ENCODE measurements at places on chromosomes 6 and 20. TPM values are rescaled to one million over a fixed set of nuclear protein-coding genes. Genes with fewer than 3 reads are reported as not detected.

The SOX18 gene
- total RNA-seq = under 0.01 TPM

- peak; percentile 96 for DNase-seq
Measured at GRCh38 chr6:45479834-45480751, 102.4 kb upstream of the SUPT3H start.

DNA sequence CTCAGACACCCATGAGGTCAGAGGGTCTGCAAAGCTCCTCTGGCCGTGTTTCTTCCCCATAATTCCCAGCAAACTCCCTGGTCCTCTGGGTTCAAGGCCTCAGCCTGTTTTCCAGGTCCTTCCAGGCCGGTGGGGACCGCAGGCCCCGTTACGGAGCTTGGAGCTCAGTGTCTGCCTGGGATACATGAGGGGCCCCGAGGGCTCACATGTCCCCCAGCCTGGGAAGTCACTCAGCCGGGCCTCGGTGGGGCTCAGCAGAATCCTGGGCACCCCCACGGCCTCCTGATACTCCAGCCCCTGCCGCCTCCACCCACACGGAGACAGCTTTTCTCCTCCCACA lies 3.4 kb upstream of the SULF2 start:
- no peak for DNase-seq

DNA sequence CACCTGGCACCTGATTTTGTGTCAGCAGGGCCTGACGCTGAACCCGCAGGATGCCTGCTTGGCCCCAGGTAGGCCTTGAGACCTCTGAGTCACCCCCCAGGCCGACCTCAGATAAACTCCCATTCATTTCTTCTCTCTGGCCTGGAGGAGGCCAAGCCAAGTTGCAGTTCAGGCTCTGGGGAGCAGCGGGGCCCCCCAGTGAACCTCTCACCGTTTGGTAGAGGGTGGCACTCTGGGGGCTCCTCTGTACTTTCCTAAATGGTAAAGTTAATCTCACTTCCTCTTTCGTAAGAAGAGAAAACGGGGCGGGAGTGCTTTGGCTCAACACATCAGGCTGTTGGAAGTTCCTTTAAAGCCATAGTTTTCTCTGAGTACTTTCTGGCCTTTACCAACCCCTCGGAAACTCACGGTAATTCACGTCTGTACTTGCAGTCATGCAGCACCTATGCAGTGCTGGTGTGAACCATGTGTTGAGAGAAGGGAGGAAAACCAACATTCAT lies 2.8 kb downstream of the SIRPA start:
- no peak for DNase-seq

- no peak for DNase-seq
Measured at GRCh38 chr20:52996130-52996529, 24.0 kb downstream of the TSHZ2 start.

DNA sequence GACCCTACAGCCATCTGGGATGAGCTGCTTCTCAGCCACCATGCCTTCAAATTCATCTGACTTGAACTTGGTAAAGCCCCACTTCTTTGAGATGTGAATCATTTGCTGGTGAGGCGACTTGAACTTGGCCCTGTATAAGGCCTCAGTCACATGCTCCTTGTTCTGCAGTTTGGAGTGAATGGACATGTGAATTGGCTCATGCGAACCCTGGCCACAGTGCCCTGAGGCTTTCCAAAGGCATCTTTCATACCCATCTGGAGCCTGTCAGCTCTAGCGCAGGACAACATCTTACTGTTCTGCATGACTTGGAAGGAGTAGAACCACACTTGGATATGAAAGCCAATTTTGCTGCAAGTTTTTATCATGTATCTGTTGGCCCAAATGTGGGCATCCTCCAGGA lies 244.0 kb upstream of the FAM83B start:
- DNase-seq = no peak

The GPLD1 gene
- total RNA-seq = 0.43 TPM

GRCh38 chr6:44097782-44098317 lies 29.4 kb downstream of the MRPL14 start:
- DNase-seq = no peak

- peak; percentile 17 for DNase-seq
Measured at GRCh38 chr20:12053353-12053752, 135.7 kb downstream of the BTBD3 start.

Measured in fibroblast of villous mesenchyme (primary cell).